ENCODE measurements at places on chromosomes 2 and 18.

DNA sequence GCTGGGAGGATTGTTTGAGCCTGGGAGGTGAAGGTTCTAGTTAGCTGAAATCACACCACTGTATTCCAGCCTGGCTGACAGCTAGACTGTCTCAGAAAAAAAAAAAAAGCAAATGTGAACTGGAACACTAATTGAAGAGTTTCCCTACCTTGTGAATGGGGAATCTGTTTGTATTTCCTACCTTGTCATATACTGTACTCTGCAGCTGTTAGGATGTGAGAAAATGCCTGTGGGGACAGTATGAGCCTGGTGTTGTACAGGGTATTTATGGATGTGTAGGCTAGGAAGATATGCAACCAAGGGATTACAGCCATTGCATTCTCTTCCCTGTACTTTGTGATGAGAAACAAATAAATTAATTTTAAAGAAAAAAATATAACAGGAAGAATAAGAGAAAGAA lies 113.3 kb upstream of the FAM117B start:
- no peak for DNase-seq

- no peak for DNase-seq
These were observed 2.2 kb downstream of the NXPH2 start for GRCh38 chr2:138777996-138778395.

DNA sequence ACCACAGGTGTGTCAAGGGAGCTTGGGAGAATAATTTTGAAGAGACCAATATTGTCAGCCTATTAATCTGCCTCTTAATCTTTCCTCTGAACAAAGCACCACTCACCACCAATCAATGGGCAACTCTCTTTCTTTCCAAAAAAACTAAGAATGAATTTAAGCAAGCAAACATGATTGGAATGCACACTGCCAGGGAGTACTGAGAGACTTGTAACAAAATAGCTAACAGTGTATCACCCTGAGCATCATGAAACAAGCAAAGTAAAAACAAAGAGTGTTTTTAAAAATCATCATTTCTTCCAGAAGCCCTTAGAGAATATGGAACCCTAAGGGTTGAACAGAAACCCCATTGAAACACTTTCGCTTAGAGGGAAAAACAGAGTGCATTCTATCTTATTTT lies 299.7 kb downstream of the DSEL start:
- DNase-seq, result no peak

DNA sequence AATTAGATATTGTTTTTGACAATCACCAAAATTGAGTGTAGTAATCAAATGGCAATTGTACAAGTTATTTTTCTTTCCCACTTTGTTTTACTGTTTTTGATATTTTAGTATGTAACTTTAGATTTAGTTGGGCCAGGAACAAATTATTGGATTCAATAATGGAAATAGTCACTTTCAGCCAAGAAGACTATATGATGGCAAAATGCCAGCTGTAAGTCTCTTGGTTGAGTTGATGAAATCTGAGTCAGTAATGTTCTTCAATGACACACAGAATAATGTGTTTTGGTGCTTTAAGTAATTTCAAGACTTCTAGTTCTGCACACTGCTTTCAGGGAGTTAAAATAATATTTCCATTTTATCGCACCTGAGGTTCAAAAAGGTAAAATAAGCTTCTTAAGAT lies 2022.0 kb upstream of the CELF4 start:
- DNase-seq, result no peak

DNA sequence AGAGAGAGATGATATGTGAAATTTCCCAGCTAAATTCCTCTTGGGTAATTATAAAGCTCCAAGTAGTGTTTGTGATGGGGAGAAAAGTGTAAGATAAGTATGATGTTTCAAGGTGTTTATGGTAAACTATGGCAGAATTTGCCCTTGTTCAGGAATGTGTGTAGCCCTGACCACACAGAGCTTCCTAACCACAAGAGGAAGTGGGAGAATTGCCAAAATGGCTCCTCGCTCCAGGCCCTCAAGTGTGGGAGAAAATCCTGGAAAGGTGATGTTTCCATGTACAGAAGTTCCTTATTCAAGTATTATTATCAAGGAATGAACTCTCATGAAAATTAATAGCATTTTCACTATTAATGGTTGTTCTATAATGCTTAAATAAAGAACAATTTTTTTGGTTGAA lies 878.3 kb downstream of the TDRD15 start:
- no peak for DNase-seq

- no peak for DNase-seq
These were observed 43.1 kb downstream of the CYRIA start for GRCh38 chr2:16622399-16622968.

- no peak for DNase-seq
These were observed 15.6 kb upstream of the LIPG start for GRCh38 chr18:49546278-49546677.

Data from Right ventricle myocardium superior (tissue), 1 donor.